ENCODE measurements at places on chromosomes 4 and X.

DNA sequence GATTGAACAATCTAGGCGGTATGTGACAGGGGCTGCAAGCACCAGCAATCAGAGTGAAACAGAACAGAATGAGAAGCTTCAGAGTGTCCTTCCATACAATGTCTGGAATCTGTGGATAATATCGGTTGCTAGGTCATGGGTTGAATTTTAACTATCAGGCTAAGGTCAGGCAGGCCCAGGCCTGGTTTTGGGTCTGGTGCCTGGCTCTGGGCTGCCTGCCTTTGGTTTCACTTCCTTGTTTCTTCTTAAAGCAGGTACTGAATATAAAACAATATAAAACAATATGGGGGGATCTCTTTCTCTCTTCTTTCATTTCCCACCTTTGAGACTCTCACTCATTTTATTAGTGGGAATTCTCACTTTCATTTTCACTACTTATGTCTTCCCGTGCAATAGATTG is 962.0 kb downstream of the CCSER1 start:
- DNase-seq, result no peak

GRCh38 chr4:152896811-152897210 is 39.3 kb upstream of the FHDC1 start:
- no peak for DNase-seq

GRCh38 chrX:15207994-15208393 is 61.9 kb downstream of the ASB9 start:
- no peak for DNase-seq

GRCh38 chr4:993111-994029 is at the start of gene SLC26A1:
SLC26A1 (minus strand) TSS chr4:993404; CDS start chr4:991703, 1,701 bp downstream.
- peak; percentile 62 for DNase-seq

GRCh38 chr4:38313999-38314561 is 349.9 kb upstream of the KLF3 start:
- peak; percentile 76 for DNase-seq

DNA sequence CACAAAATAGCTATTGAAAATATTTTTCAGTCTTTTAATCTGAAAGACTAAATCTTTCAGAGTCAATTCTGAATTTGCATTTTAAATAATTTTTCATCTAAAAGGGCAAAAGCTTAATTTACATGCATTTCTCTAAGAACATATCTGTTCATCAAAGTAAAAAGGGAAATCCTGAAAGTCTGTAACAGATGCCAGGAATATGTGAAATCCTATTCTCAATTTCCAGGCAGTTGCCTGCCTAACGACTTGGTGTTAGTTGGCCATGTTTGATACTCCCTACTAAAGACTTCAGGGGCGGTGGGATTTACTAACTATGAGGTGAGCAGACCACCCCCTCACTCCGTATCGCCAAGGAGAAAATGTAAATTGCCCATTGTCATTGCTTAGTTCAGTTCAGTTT is 136.8 kb downstream of the KIT start:
- no peak for DNase-seq

- no peak for DNase-seq
Observed at GRCh38 chr4:119281393-119281792, 40.5 kb downstream of the FABP2 start.

- DNase-seq, result no peak
Observed at GRCh38 chr4:154455111-154455510, 36.5 kb downstream of the DCHS2 start.

DNA sequence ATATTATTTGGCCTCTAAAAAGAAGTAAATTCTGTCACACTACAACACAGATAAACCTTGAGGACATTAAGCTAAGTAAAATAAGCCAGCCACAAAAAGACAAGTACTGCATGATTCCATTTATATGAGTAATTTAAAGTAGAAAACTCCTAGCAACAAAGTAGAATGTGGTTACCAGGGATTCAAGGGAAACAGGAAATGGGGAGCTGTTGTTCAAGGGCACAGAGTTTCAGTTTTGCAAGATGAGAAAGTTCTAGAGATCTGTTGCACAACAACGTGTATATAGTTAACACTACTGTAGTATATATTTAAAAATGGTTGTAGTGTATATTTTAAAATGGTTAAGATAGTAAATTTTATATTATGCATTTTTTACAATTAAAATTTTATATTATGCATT is 25.4 kb downstream of the SEC31A start:
- no peak for DNase-seq

GRCh38 chr4:123924536-123924935 is 527.9 kb downstream of the SPRY1 start:
- DNase-seq, result no peak

GRCh38 chr4:29459926-29460325 is 1260.2 kb upstream of the PCDH7 start:
- no peak for DNase-seq

DNA sequence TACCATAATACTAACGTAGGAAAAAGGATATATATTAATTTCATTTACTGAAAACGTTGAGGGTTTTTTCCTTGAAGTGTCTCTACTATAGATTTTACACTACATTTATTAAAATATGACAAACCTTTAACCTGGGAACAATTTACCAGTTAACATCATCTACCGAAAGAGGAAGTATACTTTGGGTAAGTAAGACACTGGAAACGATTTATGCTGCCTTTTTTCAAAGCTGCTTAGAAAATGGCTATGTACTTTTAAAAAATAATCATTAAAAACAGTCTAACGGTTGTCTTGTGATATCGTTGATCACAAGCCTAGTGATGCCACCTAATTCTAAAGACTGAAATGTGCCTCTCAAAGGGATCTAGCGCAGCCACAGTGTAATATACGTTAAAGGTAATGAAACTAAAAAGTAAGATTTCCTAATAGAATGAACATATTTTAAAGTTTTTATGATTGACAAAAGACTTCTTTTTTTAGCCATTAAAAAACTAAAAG is 50.4 kb downstream of the STX18 start:
- DNase-seq, result no peak

- DNase-seq, result peak; percentile 90
Observed at GRCh38 chr4:986879-987623, at the start of gene IDUA. IDUA (plus strand) TSS chr4:987044; CDS start chr4:987085, 41 bp downstream.

- no peak for DNase-seq
Observed at GRCh38 chrX:134717698-134718097, 59.4 kb upstream of the PLAC1 start.

DNA sequence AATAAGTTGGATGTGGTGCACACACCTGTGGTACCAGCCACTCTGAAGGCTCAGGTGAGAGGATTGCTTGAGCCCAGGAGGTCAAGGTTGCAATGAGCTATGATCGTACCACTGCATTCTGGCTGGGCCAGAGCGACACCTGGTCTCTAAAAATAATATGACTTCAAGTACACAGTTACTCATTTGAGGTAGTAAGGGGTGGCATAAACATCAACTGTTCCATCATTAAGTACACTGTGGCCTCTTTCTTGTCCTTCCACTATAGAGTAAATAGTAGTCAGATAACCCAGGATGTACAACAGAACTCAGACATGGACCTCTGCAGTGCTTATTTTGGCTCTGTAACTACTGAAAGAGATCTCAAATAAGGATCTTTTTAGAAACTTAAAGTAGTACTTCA is 10.6 kb downstream of the FAM9B start:
- DNase-seq, result no peak
